MM.1S (cell line): ENCODE measurements at places on chromosomes 2 and 18.
A peak's percentile ranks its signal among the peaks of the same experiment; 100 is the strongest.

DNA sequence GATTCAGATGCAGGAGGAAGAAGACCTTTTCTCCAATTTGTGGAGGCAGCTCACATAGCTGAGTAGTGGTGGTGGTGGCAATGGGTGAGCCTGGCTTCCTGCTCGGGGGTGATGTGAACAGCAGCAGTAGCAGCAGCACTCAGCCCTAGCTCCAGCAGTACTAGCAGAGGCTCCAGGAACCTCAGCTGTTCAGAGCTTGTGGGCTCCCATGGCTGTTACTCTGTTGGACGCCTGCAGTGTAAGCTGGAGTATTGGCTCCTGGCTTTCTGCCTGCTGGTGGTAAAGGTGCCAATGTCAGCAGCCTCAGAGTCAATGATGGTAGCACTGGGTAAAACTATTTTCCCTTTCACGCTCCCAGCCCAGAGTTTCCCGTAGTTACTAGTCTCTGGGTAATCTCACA, 3.1 kb upstream of the SEH1L start:
- DNase-seq: no peak

DNA sequence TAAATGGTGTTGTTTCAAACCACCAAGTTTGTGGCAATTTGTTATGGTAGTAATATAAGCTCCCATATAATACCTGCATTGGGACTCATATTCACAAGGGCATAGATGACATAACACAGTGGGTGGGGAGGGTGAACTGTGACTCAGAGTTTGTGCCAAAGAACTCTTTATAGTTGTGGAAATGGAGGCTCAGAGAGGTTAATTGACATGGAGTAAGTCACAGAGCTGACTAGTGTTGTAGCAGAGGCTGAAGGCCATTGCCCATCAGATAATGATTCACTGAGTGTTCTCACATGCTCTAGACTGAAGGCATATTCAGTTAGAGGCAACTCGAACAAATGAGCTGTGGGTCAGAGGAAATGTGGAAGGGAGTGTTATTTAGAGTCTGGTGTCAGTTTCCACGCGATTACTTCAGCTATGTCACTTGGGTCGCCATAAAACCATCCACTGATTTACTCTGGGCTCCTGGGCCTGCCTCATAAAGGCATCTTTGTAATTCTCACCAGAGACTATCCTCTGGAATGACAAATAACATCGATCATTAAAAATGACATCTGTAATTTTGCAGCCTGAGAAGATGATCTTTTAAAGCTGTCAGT, 264.7 kb downstream of the CCDC85A start:
- no peak for DNase-seq

DNA sequence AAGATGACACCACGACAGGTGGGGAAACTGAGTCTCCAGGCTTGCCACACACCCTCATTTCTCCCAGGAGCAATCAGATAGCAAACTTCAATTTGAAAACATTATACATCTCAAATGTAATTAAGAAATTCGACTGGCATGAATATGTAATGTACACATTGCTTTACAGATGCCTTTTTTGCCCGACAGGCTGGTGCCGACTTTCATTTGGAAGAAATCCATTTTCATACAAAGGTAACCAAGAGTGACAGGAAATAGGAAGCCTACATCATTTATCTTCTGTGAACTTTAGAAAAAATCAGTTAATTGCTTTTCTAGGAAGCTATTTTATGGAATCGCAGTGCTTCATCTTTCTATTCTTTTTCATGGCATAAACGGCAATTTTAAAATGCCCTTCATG, 140.3 kb downstream of the AFF3 start:
- DNase-seq: no peak

GRCh38 chr2:133886735-133887675, 318.7 kb upstream of the NCKAP5 start:
- peak; percentile 78 for DNase-seq

GRCh38 chr2:48965204-48965603, 189.1 kb downstream of the FSHR start:
- no peak for DNase-seq

DNA sequence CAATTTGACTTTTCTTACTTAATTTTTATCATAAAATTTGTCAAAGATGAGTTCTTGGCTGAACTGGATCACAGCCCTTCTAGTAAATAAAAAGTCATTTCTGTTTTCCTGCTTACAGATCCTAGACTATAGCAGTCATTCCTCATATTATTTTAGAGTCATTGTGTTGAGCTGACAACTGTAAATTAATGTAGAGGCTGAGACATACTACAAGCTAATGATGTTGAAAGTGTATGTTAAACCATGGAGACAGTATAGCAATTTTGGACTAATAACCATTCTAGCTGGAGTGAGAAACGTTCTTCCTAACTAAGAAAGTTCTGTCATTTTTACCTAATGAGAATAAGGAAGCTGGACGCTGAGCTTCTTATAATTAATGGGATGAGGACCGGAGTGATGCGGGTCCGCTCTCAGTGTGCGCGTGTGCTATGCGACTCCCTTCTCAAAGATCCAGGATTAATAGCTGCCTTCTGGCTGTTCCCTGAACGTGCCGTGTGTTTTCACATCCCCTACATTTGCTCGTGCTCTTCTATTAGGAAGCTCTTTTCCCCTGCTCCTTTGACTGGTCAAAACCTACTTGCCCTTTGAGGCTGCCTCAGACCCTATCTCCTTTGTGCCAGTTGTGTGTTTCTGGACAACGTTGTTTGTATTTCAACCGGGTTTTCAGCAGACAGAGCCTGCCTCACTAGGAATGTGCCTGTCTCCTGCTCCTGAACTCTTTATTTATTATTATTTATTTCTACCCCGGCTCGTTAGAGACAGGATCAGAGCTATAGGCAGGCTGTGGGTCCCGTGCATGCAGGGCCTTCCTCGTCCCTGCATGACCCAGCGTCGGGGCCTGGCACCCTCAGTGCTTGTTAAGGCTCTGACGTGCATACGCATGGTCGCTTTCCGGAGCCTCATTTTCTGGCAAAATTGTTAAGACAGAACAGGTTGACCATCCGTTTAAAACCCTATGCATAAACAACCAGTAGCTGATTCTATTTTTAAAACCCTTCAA, 182.6 kb downstream of the DCDC2C start:
- no peak for DNase-seq

GRCh38 chr18:27206411-27206810, 21.3 kb upstream of the CHST9 start:
- DNase-seq: no peak

GRCh38 chr2:102230410-102230909, 43.6 kb downstream of the IL1RL2 start:
- no peak for DNase-seq

DNA sequence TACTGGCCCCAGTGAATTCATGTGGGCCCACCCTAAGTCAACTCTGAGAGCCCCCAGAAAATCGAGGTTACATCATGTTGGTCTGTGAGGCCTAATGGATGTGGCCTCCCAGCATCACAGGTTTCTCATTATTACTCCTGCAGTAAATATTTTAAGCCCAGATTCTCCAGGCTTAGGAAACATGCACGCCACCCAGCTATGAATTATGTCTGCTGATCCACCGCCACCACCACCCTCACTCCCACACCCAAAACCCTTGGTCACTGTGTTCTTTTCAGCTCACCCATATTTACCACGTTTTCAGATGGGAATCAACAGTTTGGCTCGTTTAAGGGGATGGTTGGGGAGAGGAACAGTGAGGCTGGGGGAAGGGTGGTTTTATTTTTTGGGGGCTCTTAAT, 128.6 kb downstream of the NCK2 start:
- DNase-seq: no peak

GRCh38 chr2:149586898-149587219, 716 bp downstream of the MMADHC start:
- DNase-seq: no peak

GRCh38 chr2:135997380-135997779, 12.0 kb upstream of the DARS1 start:
- no peak for DNase-seq

DNA sequence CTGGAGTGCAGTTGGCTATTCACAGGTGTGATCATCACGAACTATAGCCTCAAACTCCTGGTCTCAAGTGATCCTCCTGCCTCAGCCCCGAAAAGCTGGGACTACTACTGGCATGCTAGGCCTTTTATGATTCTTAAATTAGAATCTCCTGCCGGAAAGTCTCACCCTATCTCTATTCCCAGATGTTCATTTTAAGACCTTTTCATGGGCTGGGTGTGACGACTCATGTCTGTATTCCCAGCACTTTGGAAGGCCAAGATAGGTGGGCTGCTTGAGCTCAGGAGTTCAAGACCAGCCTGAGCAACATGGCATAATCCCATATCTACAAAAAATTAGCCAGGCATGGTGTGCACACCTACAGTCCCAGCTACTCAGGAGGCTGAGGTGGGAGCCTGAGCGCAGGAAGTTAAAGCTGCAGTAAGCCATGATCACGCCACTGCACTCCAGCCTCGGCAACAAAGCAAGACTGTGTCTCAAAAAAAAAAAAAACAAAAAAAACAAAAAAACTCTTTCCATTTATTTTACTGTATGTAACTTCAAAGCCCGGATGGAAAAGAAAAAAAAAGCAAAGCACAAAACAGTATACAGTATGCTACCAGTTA, 8.1 kb downstream of the PPP4R3B start:
- DNase-seq: no peak

- no peak for DNase-seq
These were observed 49.9 kb upstream of the EML6 start for GRCh38 chr2:54673501-54673998.

DNA sequence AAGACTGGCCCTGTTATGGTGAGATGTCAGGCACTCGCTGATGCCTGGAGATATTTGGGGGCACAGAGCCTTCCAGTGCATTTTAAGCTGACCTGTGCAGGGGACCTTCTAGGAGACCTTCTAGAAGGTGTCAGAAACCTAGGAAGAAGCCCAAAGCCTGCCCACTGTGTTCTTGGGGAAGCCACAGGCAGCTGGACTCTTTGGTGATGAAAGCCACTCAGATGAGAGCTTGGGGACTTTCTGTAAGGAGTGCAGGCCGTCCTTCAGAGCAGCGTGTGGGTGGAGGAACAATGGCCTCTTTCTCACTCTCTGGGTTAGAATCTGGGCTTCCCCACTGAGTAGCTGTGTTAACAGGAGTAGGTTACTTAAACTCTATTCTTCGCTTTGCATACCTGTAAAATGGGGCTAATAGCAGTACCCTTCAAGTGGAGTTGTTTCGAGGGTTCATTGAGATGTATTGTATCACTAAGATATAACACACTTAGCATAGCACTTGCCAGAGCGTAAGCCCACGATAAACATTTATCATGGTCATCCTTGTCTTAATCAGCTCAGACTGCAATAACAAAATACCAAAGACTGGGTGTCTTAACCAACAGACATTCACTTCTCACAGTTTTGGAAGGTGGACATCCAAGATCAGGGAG, 322.3 kb upstream of the EPAS1 start:
- no peak for DNase-seq

GRCh38 chr18:5097116-5097703, 99.8 kb downstream of the AKAIN1 start:
- DNase-seq: no peak

DNA sequence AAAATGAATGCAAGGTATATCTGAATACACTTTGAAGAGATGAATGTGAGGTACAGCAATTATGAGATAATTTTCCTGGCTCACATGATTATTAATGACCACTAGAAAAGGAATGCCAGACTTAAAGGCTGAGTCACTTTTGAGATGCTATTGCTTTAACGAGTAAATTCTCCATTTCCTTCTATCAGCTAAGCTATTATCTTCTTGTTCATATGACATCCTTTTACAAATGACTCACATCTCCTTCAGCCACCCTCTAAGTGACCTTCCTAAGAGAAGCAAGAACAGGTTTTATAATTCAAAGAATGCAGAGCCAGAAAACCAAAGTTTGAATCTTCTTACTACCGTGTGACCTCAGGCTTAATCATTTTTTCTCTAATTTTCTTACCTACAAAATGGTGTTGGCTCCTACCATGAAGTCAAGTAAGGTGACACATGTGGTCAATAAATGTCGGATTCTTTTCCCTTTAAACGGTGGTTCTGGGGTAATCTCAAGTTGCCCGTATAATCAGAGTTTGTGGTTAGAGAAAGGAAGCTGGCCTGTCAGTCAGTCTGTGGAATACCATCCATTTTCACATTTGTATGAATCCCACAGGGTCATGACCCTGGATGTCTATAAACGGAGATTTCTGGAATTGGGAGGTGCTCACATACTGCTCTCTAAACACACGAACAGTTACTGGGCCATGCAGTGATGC, 184.0 kb upstream of the PID1 start:
- DNase-seq: no peak

DNA sequence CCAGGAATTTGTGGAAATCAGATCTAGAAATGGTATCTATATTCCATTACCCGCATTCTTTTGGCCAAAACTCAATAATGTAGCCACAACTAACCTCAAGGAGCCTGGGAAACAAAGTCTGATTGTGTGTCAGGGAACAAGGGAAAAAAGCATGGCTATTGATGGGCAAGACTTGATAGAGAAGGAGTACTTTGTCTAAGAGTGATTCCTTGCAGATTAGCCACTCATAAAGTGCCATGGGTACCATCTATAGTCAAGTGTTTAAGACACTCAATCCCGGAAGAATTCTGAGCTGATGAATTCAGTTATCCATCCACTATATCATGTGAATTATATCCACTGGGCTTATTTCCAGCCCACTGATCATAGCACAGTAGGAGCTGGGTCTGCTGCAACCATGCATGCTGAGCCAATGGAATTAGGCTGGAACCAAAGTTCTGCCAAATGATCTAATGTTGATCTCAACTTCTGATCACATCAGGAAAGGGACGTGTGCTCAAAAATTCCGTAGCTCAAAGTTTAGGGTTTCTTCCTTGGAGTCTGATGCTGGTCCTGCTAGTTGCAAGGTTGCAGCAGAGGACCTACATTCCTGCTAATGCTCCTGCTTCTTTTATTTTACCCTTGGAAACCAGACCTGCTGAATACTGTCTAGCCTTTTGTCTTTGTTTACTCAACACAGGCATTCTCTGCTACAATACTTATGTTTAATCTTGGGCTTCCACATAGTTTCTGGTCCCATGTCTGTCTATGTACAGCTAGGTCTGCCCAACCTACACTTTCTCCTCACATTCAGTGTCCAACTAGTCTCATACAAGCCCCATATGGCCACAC, 629.7 kb downstream of the IRS1 start:
- DNase-seq: no peak
